A549 (cell line): ENCODE measurements at places on chromosomes 1 and 21.

GRCh38 chr1:205662135-205662738 is 18.1 kb downstream of the SLC45A3 start:
- no peak for DNase-seq

GRCh38 chr1:70754701-70755100 is 292.9 kb downstream of the PTGER3 start:
- no peak for DNase-seq

DNA sequence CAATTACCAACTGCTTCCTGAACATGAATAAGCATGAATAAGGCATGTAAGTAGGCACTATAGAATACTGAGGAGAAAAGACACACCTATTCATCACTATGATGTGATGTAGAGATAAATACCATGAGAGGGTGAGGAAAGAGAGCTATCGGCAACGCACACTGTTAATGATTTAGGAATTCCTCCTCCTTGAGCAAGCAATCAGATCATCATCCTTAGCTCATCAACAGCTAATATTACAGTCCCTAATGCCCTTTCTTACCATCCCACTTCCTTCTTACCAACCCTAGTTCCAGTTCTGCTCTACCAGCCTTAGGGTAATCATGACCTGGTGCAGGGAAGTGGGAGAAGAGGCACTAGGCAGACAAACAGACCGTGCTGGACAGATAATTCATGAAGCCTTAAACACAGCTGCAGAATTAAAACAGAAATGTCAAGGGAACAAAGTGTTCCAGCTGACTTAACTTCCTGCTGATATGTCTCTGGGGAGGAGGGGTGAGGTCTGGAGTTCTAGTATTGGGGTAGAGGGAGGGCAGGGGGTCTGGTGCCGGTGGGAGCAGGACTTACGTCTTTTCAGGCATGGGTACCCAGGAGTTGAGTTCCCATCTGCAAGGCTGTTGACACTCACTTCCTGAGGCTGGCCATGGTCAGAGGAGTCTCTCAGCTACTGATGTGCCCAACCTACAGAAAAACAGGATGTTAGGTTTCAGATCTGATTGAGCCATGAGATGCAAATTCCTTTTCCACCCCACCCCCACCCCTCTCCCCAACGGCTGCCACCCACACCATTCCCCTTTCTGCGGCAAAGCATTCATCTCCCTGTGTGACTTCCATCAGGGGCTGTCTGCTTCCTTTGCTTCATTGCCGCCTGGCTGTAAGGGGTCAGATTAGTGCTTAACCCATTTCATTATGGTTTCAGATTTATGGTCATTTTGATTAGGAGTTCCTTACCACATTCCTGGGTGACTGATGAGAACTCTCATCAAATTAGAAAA is 12.6 kb upstream of the RCSD1 start:
- DNase-seq: peak; percentile 16

DNA sequence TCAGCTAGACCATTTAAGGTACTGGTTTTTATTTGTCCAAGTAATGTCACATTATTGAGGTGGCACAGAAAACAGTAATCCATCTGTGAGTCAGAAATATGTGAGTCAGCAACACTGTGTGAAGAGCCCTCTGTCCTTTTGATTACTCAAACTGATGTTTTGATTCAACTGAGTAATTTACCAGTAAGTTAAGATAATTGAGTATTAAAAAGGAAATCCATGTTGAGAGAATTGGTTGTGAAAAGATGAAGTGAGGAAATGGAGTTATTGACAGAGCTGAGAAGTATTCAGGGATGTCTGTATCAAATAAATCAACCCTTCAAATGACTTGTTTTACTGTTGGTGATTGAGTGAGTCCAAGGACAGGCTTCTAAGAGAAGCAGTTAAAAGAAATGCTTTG is 302.7 kb upstream of the SGIP1 start:
- peak; percentile 37 for DNase-seq

GRCh38 chr1:115544131-115544530 is 97.6 kb upstream of the VANGL1 start:
- no peak for DNase-seq

- no peak for DNase-seq
These were observed 83.8 kb downstream of the EVI5 start for GRCh38 chr1:92701147-92701546.
